Body of pancreas (tissue), 4 donors: ENCODE measurements at places on chromosomes 3 and 15.

DNA sequence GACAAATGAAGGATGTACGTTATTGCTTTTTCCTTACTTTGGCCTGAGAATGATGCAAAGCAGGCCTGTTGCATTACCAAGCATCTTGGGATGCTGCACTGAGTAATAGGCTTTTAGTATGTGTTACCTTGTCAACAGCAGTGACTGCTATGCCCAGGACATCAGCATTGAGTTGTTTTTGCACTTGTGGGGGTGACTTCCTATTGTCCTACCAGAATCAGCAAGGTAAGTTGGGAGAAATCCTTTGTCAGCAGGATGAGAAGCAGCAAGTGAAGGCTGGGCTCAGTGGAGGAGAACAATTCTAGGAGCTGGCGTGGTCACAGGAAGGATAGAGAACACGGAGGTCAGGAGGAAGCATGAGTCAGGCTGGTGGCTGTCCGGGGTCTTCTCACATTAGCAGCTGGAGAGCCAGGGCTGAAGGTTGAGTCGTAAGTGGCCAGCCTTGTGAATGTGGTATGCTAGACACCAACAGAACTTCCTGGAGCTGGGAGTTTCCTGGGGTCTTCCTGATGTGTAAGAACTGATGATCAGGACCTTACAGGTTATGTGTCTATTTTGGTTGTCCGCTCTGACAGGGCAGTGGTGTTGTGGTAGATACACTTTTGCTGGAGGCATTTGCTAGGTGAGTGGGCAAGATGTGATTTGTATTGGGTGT is 142.7 kb downstream of the FNDC3B start:
- no peak for DNase-seq
- no peak overlapping the region for H3K4me3 ChIP-seq
- H3K27ac ChIP-seq = peak overlapping the region; percentile 17
- H3K36me3 ChIP-seq = no peaks in the 10 kb centered on the region
- peaks cover 43% of the 10 kb centered on the region for H3K4me1 ChIP-seq

DNA sequence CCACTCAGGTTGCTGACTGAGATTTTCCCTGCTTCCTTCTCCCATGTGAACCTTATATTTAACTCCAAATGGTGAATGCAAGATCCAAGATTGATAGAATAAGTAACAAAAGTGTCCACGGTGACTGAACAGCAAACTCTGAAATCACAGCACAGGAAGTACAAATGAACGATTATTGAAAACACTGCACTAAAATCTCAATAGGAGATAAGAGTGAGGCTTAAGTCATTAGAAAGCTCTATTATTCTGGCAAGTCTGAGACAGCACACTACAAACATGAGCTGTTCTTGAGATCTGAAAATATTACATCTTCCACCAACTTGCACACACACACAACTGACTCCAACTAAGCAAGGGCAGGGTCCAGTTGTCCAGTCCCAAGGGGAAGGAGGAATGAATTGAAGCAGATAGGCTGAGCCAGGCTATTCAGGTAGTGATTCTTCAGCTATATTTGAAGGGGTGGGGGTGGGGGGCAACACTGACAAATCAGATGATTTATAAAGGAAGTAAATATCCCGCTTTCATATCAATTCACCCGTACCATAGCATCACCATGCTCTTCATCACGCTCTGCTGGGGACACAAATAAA is 2.9 kb downstream of the ZNF385D start:
- DNase-seq = no peak
- H3K4me3 ChIP-seq = no peak overlapping the region
- no peaks in the 10 kb centered on the region for H3K27me3 ChIP-seq
- no peaks in the 10 kb centered on the region for H3K36me3 ChIP-seq
- H3K4me1 ChIP-seq = no peaks in the 10 kb centered on the region

DNA sequence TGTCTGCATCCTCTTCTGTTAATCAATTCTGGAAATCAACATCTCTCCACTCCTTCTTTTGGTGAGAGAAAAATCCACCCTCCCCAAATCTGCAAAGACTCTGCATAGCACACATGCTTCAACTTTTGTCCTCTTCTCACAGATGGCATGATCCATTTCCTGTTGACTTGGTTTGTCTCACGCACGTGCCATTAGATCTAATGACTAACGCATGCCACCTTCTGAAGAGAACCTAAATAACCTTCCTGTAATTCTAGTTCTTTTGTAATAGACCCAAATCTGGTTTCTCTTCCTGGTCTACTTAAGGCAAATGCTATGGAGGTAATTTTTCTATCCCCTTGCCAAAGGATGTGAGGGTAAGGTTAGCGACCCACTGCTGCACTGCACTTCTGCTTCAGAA is 51.0 kb upstream of the ATOSA start:
- no peaks in the 10 kb centered on the region for H3K36me3 ChIP-seq
- no peak overlapping the region for H3K27ac ChIP-seq
- H3K27me3 ChIP-seq = no peaks in the 10 kb centered on the region
- no peak overlapping the region for H3K4me3 ChIP-seq
- peaks cover 21% of the 10 kb centered on the region for H3K4me1 ChIP-seq

GRCh38 chr3:101635345-101635744 is 41.6 kb downstream of the ZBTB11 start:
- H3K27ac ChIP-seq = no peak overlapping the region
- no peak overlapping the region for H3K4me3 ChIP-seq
- no peaks in the 10 kb centered on the region for H3K4me1 ChIP-seq
- H3K27me3 ChIP-seq = no peaks in the 10 kb centered on the region
- H3K36me3 ChIP-seq = no peaks in the 10 kb centered on the region

DNA sequence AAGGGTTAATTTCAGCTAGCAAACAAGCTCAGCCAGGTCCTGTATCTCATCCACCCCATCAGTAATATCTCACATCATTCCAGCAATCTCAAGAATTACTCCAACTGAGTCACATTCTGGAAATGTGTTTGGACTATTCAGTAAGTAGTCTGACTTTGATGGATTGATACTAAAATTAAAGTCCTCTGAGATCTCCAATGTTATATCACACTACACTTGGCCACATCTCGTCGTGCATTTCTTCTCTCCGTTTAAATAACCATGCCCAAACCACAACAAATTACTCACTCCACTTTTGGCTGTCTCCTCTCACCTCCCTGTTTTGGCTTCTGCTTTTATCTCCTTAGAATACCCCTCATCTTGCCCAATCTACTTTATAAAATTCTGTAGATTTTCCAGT is 292.2 kb downstream of the PYDC2 start:
- H3K4me1 ChIP-seq = no peaks in the 10 kb centered on the region
- no peak overlapping the region for H3K4me3 ChIP-seq
- H3K27me3 ChIP-seq = no peaks in the 10 kb centered on the region
- H3K36me3 ChIP-seq = no peaks in the 10 kb centered on the region
- no peak for DNase-seq
- H3K27ac ChIP-seq = no peak overlapping the region

GRCh38 chr15:35738370-35738769 is 192.4 kb upstream of the DPH6 start:
- no peaks in the 10 kb centered on the region for H3K36me3 ChIP-seq
- no peak for DNase-seq
- H3K27ac ChIP-seq = no peak overlapping the region
- no peak overlapping the region for H3K4me3 ChIP-seq
- H3K27me3 ChIP-seq = no peaks in the 10 kb centered on the region
